ENCODE measurements at places on chromosomes 4 and X. TPM values are rescaled to one million over a fixed set of nuclear protein-coding genes. Genes with fewer than 3 reads are reported as not detected.

- no peak for DNase-seq
These were observed 29.3 kb upstream of the SRPX start for GRCh38 chrX:38249965-38250364.

- no peak for DNase-seq
These were observed 24.2 kb downstream of the GPC4 start for GRCh38 chrX:133391111-133391510.

- no peak for DNase-seq
These were observed 226.4 kb downstream of the MAGEB5 start for GRCh38 chrX:26442340-26442739.

DNA sequence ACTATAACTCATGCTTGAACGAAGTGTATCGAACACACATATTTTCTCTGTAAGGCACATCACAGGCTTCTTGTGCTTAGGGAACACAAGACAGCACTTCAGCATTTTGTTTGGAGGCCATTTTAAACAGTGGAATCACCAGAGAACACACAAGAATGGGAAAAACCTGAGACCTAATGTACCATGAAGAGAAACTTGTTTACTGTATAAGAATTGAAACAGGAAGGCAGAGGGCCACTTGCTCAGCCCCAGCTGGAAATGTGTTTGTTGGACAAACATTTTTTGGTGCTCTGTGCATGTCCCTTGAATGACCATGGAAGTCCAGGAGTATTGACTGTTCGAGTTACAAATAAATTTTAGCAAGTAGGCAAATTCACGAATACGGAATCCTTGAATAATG is 47.5 kb downstream of the RAPGEF2 start:
- DNase-seq = no peak

GRCh38 chr4:1572964-1573720 is 111.0 kb downstream of the FAM53A start:
- no peak for DNase-seq

The KDM5C gene
- 13.8 TPM for polyA plus RNA-seq

The UCP1 gene
- not detected for polyA plus RNA-seq
